ENCODE measurements at places on chromosomes 5 and 9.

DNA sequence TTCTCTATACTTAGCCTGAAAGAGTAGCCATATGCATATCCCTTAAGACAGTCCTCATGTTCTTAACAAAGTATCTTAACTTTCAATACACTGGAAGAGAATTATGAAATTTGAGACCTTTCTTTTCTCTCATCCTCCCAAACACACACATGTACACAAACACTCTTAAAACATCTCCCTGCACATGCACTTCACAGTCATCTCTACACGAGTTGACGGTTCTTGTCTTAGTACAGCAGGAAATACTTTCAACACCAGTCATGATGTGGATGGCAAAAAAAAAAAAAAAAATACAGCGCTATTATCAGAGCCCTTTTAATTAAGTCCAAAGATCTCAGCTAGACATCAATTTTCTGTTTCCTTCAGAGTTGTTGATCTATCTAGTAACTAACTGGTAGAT lies 43.6 kb upstream of the PCSK1 start:
- DNase-seq: no peak

DNA sequence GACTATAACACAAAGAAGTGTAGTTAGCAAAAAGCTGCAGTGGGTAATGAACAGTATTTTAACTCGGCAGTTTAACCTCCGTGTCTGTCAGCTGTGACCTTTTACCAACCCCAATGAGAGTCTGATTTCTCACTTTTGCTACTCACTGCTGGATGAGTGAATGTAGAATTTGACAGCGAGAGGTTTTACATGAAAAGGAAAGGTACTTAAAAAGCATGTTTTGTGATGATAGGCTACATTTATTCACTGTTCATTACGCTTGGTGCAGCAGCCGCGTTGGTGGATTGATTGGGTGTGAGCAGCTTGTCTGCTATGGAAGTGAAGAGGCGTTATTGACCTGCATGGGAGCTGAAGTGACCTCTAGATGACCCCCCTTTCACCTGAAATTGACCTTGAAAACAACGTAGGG lies 867.7 kb downstream of the NR2F1-AS1 start:
- DNase-seq: no peak

GRCh38 chr9:69549310-69550202 lies 122.6 kb downstream of the APBA1 start:
- no peak for DNase-seq

DNA sequence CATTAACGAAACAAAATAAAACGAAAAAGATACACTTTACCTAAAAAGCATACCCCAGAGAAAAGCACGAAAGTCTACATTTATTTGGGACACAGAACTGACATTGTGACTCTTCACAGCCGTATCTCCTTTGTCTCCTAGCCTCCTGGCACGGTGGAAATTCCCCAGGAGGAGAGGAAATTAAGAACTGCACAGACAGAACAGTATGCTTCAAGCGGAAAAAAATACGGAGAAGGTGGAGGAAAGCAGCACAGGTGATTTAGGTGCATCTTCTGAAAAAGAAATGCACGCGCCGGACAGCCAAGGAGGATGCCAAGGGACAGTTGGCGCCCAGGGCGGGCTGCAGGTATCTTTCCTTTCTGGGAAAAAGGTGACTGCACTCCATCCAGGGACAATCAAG lies 32.0 kb downstream of the DDX31 start:
- no peak for DNase-seq

- DNase-seq: no peak
Observed at GRCh38 chr5:172744123-172745104, 26.6 kb downstream of the DUSP1 start.

DNA sequence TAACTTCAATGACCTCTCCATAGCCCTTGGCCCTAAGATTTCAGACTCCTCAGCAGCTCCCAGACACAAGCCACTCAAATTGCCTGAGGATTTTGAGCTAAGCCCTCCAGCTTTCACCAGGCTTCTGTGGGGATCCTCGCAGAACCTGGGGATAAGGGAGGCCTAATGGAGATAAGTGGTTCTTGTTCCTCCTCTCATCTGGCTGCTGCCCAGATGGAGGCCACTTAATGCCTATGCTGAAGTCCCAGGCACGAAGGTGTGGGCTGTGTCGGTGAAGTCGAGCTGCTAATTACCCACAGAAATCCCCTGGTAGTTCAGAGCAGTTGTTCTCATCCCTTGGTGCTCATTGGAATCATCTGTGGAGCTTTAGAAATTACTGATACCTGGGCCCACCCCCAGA lies 10.3 kb upstream of the FAT2 start:
- no peak for DNase-seq

DNA sequence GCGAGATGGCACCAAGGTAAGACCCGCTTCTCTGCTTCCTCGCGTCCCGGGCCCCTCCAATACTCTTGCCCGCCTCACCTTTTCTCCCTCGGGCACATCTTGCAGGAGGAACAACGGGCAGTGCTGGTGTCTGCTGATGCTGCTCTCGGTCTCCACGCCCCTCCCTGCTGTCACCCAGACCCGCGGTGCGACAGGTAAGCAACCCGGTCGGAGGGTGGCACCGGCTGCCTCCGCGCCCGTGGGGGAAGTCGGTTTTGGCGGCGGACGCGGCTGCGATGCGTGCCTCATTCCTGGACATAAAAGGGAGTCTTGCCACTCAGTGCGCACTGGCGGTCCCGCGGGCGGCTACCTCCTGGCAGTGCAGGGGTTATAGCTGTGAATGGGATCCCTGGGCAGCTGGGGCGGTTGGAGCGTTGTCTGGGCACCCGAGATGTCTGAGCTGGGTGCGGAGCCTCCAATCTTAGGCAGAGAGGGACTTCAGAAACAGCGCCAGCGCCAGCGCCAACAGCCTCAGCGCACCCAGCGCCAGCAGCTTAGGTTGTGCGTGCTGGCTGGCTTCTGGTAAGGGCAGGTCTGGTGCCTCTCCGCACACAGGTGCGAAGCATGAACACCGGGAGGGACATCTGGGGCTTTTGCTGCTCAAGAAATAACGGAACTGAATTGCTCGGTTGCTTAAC lies 488 bp downstream of the COL15A1 start:
- no peak for DNase-seq

DNA sequence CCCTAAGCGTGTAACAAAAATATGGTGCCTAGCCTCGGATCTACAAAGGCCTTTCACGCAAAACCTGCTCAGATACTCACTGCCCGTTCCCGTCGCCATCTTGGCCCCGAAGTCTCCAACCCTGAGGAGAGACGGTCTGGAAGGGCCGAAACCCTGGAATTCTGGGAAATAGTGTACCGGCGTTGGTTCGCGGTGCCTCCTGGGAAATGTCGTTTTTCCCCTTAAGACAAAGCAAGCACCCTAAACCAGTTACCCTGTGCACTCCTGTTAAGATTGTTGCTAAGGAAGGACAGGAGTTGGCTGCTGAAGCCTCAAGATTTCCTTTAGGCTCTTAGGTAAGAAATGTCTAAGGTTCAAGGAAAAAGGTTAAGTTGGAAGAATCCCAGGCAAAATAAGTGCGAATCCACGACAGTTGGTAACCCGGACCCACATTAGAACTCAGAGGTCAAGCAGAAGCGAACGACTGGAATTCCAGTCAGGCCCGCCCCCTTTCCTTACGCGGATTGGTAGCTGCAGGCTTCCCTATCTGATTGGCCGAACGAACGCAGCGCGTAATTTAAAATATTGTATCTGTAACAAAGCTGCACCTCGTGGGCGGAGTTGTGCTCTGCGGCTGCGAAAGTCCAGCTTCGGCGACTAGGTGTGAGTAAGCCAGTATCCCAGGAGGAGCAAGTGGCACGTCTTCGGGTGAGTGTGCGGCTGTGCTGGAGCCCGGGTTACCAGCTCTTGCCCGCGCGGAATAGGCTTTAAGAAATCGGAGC lies at the start of the genes BRD8 and KIF20A:
TSS of gene BRD8 (minus strand) at position 115 of the 761 bp plus-strand sequence. CDS start at position 99, 16 bp downstream.
TSS of gene KIF20A (plus strand) at position 597 of the 761 bp plus-strand sequence. CDS start 569 bp downstream, outside the sequence.
- peak; percentile 85 for DNase-seq

DNA sequence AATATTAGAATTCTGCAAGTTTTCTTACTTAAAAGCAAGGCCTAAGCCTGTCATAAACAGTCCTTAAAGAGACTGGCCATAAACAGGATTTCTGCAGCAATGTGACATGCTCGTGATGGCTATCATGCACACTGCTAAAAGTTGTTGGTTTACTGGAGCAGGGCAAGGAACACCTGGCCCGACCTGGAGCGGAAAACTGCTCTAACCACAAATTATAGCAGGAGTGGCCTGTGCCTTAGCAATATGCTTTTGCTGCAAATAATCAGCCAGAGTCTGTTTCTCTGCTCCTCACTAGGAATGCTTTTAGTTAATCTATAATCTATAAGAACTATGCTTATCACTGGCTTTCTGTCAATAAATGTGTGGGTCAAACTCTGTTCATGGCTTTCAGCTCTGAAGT lies 322.9 kb upstream of the RPS23 start:
- no peak for DNase-seq

DNA sequence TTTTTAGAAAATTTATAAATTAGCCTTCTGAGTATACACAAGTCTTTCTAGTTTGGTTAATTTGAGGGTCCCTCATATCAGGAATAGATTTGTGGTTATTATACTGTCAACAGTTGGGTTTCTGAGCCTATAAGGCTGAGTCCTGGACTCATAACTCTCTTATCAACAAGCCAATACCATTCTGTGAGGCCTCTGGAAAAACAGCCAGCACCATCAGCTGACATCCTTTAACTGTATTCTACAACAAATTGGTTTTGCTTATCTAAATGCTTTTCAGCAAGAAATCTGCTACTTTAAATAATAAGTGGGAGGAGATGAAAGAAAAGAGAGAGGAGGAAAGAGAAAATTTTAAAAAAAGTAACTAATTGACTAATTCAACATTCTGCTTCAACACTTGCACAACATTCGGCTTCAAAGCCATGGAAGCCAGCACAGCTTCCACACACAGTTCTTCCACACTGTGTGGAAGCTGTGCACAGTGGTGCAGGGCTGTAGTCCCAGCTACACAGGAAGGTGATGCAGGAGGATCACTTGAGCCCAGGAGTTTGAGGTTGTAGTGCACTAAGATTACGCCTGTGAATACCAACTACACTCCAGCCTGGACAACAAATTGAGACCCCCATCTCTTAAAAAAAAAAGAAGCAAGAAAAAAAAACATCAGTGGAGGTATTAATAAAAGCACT lies 84.5 kb downstream of the UBAP2 start:
- no peak for DNase-seq

GRCh38 chr9:9557804-9558334 lies 1054.9 kb downstream of the PTPRD start:
- no peak for DNase-seq

- DNase-seq: no peak
Observed at GRCh38 chr5:169036079-169036805, 264.7 kb downstream of the SLIT3 start.

- DNase-seq: no peak
Observed at GRCh38 chr5:141941307-141941706, 16.7 kb downstream of the PCDH12 start.

DNA sequence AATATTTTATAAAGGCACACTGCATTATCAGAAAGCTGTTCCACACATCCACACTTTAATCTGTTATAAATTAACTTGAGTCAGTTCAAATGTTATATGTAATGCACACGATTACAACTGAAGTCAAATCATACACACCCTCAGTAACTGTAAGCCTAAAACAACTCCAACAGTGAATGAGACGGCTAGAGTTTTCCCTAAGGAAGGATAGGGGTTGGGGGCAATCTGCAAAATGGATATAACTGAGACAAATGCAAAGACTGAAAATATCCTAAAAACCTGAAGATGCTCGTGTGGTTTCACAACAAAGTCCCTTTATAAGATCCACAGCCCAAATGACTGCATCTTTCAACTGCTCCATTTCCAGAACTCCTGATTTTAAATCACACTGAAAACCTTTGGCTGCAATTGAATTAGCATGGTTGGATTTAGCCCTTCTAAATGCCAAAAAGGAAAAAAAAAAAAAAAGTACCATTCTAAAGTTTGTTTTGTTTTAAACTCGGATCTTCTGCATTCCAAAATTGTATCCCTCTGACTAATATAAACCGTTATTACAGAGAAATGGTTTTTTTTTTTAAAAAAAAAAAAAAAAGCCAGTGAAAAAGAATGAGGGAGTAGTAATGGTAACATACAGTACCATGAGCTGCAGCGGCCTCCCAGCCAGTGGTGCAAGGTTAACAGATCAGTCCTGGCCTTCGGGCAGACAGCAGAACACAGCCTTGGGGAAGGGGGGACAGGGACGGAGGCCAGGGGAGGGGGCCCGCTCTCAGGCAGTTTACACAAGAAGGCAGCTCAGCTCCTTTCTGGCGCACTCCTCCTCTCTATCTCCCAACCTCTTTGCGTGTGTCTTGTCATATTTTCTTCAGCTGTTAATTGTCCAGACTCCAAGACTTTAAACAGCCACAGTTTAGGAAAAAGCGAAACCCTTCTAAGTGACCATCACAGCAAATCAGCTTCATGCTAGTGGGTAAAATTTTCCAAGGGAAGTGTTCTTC lies 166.1 kb downstream of the BNC2 start:
- DNase-seq: no peak

DNA sequence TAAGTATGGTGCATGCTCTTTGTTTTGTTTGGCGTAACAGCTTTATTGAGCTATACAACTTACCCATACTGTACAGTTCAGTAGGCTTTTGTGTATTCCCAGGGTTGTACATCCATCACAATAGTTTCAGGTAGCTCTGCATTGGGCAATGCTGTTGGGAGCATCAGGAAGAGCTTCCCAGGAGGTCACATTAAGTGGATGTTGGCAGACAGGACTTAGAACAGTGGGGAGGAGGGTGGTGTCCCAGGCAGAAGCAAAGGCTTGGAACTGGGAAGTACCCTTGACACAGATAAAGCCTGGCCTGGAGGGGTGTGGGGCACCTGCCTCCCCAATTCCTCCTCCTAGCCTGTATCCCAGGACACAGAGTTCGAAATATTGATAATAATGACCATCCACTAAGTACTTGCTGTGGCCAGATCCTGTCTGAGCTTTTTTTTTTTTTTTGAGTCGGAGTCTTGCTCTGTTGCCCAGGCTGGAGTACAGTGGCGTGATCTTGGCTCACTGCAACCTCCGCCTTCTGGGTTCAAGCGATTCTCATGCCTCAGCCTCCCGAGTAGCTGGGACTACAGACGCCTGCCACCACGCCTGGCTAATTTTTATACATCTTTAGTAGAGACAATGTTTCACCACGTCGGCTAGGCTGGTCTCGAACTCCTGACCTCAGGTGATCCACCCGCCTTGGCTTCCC lies 1.3 kb downstream of the BBLN start:
- DNase-seq: no peak

DNA sequence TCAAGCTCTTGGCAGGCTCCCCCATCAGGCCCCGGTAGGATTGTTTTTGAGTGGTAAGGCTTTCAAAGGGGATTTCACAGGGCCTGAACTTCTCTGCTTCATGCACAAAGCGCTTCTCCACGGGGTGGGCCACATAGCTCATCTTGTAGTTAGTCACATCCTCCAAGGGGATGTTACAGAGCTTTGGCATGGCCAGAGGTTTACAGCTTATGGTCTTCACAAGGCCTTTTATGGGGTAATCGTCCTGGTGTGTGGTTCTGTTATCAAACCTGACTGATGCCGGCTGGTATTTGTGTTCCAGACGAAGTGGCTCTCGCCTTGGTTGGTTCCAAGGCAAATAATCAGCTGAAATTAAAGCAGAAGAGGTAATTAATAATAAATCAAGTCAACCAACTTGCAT lies 104.3 kb downstream of the SAXO1 start:
- no peak for DNase-seq

GRCh38 chr9:69139596-69139995 lies 34.5 kb upstream of the TJP2 start:
- DNase-seq: no peak

GRCh38 chr9:120393386-120394057 lies 186.4 kb downstream of the CDK5RAP2 start:
- no peak for DNase-seq

Data from activated CD4-positive, alpha-beta T cell treated with anti-CD3 and anti-CD28 coated beads, Interleukin-2, amount 50 U/mL, for 1 hour (primary cell).